ENCODE measurements at places on chromosomes 1 and 21.
A peak's percentile ranks its signal among the peaks of the same experiment; 100 is the strongest.

DNA sequence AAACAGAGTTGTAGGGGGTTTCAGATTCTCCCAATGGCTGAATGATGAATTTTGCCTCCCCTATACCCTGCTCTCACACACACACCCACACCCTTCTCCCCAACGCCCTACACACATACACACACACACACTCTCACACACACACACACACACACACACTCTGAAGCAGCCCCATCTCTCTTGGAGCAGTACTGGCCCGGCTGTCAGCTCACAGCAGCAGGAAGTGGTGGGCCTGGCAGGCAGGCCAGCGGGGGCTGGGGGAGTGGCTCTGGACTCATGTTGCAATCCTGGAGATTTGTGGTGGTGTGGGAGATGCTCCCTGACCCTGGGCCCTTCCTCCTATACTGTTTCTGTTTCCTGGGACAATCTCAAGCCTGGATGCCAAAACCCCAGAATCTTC lies 2.2 kb downstream of the IKBKE start:
- peak; percentile 86 for DNase-seq

GRCh38 chr1:119081267-119081666 lies 59.2 kb downstream of the WARS2 start:
- DNase-seq, result peak; percentile 16

GRCh38 chr1:105101261-105101660 lies 1351.6 kb downstream of the AMY1C start:
- DNase-seq, result no peak

DNA sequence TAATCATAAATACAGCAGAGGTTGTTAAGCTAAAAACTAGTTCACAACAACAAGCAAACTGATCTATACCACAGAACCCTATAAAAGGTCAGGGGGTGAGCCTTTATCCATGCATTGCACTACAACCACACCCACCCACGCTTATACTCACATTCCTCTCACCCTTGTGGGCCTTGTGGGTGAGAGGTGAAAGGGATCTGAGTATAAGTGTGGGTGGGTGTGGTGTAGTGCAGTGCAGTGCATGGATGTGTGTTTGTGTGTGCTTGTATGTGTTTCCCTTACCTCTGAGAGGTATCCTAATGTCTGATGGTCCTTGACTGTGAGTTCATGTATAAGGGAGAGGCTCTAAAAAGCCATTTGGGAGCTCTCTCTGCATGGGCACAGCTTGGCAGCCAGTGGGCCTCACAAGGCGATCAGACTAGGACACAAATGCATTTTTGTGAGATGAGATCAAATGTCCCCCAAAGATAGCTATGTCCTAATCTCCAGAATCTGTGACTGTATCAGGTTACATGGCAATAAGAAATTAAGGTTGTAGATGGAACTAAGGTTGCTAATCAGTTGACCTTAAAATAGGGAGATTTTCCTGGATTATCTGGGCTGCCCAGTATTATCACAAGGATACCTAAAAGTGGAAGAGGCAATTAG lies 95.5 kb upstream of the DPT start:
- DNase-seq, result peak; percentile 5

GRCh38 chr1:65177457-65177856 lies 29.5 kb downstream of the AK4 start:
- DNase-seq, result peak; percentile 66

DNA sequence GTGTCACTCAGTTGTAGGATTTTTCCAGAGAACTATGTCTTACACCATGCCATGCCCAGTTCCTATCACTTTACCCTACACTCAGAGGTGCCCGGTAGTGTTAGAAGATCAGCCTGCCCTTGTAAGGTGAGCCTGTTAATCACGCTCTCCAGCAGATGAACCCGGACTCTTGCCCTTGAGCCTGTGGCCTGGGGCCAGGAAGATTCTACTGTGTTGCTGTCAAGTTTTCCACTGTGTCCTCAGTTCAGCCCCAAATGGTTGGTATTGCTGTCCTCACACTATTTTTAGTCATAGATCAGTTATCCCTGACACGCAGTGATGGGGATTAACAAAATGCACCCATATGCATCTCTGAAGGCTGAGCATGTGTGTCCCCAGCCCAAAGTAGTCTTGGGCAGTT lies 105.0 kb upstream of the SPAG17 start:
- DNase-seq, result no peak

DNA sequence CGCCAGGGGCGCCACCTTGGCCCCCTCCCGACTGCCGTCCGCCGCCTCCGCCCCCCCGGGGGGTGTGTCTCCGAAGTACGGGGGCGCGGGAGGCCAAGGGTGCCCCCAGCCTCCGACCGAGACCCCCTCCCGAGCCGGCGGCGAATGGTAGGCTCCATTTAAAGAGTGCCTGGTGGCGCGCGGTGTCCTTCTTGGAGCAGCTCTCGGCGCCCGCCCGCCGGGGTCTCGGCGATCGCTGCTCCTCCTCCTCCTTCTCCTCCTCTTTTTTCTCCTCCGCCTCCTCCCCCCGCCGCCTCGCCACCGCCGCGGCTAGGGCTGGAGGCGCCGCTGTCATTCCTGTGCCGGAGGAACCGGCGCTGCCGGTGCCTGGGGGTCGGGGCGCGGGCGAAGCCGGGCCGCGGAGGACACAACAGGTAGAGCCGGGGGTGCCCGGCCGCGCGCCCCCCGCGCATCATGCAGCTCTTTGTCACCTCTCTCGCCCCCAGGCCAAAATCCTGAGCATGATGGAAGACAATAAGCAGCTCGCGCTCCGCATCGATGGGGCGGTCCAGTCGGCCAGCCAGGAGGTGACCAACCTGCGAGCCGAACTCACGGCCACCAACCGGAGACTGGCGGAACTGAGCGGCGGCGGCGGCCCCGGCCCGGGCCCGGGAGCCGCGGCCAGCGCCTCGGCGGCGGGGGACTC lies at the start of gene KAZN:
Gene KAZN (plus strand): TSS at position 188 of the 685 bp plus-strand sequence.
- peak; percentile 26 for DNase-seq

- DNase-seq, result peak; percentile 12
These were observed 34.7 kb upstream of the GPR25 start for GRCh38 chr1:200837931-200838571.

DNA sequence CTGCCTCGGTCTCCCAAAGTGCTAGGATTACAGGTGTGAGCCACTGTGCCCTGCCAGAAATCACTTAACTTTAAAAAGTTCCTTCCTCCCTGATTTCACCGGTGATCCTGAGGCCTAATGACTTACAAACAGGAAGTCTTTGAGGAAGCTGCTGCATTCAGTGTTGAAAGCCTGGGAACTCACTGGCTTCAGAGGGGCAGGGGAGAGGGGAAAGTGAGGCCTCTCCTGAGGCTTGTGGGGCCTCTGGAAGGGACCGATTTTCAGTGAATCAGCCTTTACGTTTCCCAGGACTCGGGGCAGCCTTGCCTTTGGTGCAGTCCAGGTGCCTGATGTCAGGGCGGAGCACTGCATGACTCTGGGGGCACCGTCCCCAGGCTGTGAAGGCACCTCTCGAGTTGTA lies 30.1 kb upstream of the ARHGEF10L start:
- DNase-seq, result no peak

GRCh38 chr21:31087639-31088473 lies 49.6 kb upstream of the KRTAP19-8 start:
- DNase-seq, result no peak

DNA sequence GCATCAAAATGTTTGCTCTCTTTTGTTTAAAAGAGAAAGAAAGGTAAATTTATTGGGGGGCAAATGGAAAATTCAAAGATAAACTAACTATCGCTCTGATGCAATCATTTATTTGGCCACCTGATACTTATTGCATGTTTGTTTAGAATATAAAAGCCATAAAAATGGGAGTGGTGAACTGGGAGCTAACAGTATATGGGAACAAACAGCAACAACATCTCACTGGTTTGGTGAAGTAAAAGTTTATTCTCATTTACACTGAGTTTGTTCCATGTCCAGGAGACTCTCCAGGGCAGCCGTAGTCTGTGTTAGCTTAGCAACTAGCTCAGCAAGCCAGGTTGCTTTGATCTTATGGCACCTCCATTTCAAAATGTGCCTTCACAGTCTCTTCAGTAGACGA lies 20.4 kb downstream of the C4BPA start:
- no peak for DNase-seq

DNA sequence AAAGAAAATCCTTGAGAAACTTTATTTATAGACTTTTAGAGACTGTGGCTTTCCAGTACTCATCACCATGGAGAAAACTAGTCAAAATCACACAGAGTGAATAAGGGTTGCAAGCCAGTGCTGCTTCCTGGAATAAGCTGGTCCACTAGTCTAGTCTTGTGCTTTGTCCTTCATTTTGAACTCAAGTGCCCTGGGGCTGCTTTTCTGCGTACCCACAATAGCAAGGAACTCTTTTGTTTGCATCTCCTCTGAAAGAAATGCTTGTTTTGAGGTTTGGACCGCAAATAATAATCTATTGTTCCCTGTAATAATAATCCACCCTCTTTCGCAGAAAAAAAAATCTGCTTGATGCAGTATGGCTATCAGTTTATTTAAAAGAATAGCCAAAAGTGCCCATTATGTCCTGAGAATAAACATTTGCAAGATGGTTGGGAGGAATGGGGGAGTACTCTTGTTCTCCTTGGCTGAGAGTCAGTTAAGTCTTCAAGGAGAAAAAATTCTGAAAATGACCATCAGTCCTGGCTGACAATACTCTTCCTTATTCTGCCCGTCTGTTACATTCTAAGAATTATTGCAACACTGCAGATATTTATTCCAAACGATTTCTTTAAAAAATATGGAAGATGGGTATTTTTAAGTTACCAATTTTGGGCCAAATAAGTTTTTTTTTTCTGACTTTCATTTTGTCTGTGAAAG lies 41.9 kb downstream of the MPZL1 start:
- no peak for DNase-seq

DNA sequence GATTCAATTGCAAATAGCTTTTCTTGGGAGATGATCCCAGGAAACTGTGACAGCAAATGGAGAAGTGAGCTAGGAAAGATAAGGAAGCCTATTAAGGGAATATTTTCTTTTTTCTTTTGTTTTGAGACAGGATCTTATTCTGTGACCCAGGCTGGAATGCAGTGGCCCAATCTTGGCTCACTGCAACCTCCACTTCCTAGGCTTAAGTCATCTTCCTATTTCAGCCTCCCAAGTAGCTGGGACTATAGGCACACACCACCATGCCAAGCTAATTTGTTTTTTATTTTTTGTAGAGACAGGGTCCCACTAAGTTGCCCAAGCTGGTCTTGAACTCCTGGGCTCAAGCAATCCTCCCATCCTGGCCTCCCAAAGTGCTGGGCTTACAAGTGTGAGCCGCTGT lies 433.7 kb downstream of the RPS6KC1 start:
- no peak for DNase-seq

GRCh38 chr1:230868736-230869385 lies 540 bp upstream of the C1orf198 start:
- no peak for DNase-seq

DNA sequence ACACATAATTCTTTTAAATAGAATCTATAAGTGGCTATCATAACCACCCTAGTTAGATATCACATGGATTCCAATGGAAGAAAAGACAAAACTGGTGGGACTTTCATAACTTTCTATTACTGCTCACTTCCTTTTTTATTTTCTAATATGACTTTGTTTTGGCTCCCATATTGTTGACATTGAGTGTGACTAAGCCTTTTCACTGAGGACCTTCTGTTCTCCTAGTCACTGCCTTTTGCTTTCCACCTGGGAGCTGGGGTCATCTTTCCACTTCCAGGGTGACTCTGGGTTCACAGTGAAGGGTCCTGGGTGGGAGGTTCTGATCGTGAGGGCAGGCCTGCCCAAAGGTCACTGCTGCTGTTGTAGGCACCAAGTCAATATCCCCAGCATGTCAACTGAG lies 275.8 kb downstream of the TGFB2 start:
- peak; percentile 52 for DNase-seq

All from foreskin fibroblast (primary cell).